ENCODE measurements at places on chromosomes 13 and 19. TPM values are rescaled to one million over a fixed set of nuclear protein-coding genes. Genes with fewer than 3 reads are reported as not detected.

PCDH9 gene
- total RNA-seq: 22.2 TPM

PTPRH gene
- 0.14 TPM for total RNA-seq

GRIK5 gene
- 15.4 TPM for total RNA-seq

ZNF529 gene
- 13.9 TPM for total RNA-seq

RASGRP4 gene
- 3.2 TPM for total RNA-seq

CYP4F8 gene
- total RNA-seq: not detected

GIPC3 gene
- total RNA-seq: 1.5 TPM

SLC6A16 gene
- total RNA-seq: 2.1 TPM

ZNF554 gene
- 6.1 TPM for total RNA-seq

GPALPP1 gene
- total RNA-seq: 13.9 TPM

CPB2 gene
- not detected for total RNA-seq

PSG2 gene
- total RNA-seq: not detected

ZNF625 gene
- total RNA-seq: 5.7 TPM

SLC17A7 gene
- total RNA-seq: 1.0 TPM

TINCR gene
- total RNA-seq: not detected

KMT2B gene
- 19.1 TPM for total RNA-seq

IZUMO4 gene
- total RNA-seq: 3.3 TPM

PSMC4 gene
- 66.7 TPM for total RNA-seq

SMIM7 gene
- 42.7 TPM for total RNA-seq

KLK3 gene
- total RNA-seq: not detected

PLA2G4C gene
- 24.7 TPM for total RNA-seq

TRPM4 gene
- total RNA-seq: 35.0 TPM

COG6 gene
- total RNA-seq: 28.0 TPM

LGALS7B gene
- total RNA-seq: not detected

OLFM2 gene
- total RNA-seq: 8.7 TPM

CCDC122 gene
- 15.6 TPM for total RNA-seq

WDR88 gene
- total RNA-seq: not detected

TMEM190 gene
- total RNA-seq: not detected

ELSPBP1 gene
- total RNA-seq: not detected

C19orf67 gene
- not detected for total RNA-seq

B3GNT8 gene
- 3.5 TPM for total RNA-seq

ADGRE2 gene
- total RNA-seq: 1.4 TPM

SRRM5 gene
- total RNA-seq: 0.29 TPM

SOX21 gene
- not detected for total RNA-seq

MRPS31 gene
- 24.9 TPM for total RNA-seq

PABPC3 gene
- total RNA-seq: 0.09 TPM

ZSCAN1 gene
- not detected for total RNA-seq

NXNL1 gene
- total RNA-seq: 0.45 TPM

BTBD2 gene
- 68.4 TPM for total RNA-seq

GAPDHS gene
- not detected for total RNA-seq

ZNF534 gene
- total RNA-seq: 0.51 TPM

PODNL1 gene
- total RNA-seq: 2.1 TPM

ZNF492 gene
- total RNA-seq: 0.23 TPM

RFPL4A gene
- not detected for total RNA-seq

ZC3H4 gene
- 27.7 TPM for total RNA-seq

SIGLECL1 gene
- total RNA-seq: not detected

APOC4 gene
- not detected for total RNA-seq

GNG8 gene
- total RNA-seq: 4.8 TPM

GFY gene
- not detected for total RNA-seq

PCDH20 gene
- 5.2 TPM for total RNA-seq

ONECUT3 gene
- total RNA-seq: not detected

CABP5 gene
- not detected for total RNA-seq

CYP2A6 gene
- total RNA-seq: not detected

COX7A1 gene
- total RNA-seq: 2,451 TPM

KCNC3 gene
- total RNA-seq: 6.1 TPM

TPTE2 gene
- total RNA-seq: not detected

FOSB gene
- total RNA-seq: 8.4 TPM

ZNF527 gene
- total RNA-seq: 5.4 TPM

OVOL3 gene
- total RNA-seq: not detected

CEACAM3 gene
- total RNA-seq: not detected

Data from right cardiac atrium (tissue), 5 donors.